ENCODE measurements at places on chromosomes 3 and 15.

- DNase-seq: no peak
Observed at GRCh38 chr3:128167973-128168674, 14.8 kb downstream of the EEFSEC start.

DNA sequence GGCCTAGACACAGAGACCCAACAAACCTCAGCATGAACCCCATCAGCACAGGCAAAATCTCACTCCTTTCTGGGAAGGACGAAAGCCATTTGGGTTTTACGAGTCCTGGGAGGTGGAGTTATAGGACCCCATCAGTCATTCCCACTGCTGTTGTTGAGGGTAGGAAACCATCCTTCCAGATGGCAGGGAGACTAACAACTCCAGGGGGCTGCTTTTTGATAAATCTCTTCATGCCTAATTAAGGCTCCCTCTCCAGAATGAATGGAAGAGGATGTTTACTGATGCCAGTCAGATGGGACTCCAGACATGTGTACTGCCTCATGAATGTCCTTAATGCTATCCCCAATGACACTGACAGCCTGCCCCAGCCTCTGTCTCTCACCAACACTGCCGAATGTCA is 75.3 kb downstream of the ST8SIA2 start:
- DNase-seq: no peak

GRCh38 chr3:130276203-130276803 is 69.2 kb upstream of the COL6A5 start:
- peak; percentile 9 for DNase-seq

- DNase-seq: no peak
Observed at GRCh38 chr3:190747571-190747970, 114.9 kb downstream of the GMNC start.

DNA sequence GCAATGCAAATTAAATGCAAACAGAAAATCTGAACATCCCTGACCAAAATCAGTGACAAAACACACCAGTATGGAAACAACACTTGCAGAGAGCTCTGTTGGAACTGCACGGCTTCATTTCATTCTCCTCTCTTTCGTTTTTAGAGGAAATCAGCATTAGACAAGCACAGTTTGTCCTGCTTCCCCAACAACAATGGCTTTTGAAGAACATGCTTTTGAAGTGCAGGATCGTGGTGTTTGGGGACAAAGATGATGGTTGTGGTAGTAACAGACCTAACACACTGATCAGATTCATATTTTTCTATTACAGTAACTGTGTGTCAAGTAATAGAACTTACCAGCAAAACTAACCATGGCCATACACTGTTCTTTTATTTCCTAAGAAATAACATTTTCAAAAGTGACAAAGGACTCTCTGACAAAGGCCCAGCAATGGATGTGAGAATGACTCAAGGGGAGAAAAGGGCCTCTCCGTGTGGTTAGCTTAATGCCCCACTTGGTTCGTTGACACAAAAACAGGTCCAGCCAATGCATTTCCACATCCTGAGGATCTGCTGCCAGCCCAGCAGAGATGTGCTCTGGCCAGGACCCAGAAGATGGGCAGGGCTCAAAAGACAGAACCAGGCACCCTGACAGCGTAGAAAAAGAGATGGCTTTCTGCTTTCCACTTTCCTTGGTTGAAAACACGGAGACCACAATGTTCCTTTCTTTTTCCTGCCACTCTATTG is 84.1 kb downstream of the CCNL1 start:
- DNase-seq: no peak

DNA sequence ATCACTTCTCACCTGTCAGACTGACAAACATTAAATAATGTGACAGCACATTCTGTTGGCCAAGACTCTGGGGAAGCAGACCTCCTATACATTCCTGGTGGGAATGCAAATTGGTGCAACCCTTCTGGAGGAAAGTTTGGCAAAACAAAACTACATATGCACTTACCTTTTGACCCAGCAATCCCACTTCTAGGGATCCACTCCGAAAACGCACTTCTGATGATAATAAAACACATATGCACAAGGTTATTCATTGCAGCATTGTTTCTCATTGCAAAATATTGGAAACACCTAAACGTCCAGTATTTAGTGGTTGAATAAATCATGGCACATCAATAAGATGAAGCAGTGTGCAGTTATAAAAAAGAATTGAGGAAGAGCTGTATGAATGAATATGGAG is 145.5 kb upstream of the ABHD17C start:
- DNase-seq: no peak

DNA sequence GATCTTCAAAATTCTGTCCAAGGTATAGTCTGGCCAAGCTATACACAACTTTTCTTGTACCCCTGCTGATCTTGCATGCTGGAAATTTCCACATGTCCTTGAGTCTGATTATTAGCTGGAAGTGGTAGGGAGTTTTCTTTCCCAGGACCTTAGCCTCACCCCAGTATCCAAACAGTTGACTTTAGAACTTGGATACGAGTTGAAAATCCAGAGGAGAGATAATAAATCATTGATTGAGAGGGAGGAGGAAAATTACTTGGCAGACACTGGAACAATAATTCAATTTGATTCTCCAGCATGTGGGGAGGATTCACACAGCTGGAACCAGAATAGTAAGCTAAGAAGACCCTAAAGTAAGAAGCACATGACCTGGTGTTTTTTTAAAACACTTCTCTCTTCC is 116.4 kb downstream of the IL5RA start:
- no peak for DNase-seq

- DNase-seq: no peak
Observed at GRCh38 chr3:59796456-59796855, 746.6 kb upstream of the CFAP20DC start.

DNA sequence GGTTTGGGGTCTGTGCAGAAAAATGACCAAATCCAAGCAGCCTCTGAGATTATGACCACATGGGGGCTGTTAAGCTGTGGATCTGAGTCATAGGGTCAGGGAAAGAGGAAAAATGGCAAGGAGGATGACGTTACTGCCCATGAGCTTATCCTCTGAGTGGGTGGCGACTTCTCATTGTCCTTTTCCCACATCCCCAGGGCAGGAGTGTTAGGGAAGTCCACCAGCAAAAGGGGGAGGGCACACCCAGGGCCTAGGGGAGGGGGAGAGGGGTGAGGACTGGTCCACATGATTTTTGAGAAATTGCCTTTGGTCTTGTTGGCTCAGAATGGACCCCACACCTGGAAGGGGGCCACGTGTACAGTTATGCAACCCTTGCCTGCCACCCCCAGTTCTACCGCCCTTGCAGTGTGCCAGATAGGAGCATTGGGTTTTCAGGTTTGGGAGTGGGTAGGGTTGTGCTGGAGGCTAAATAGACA is 2.6 kb downstream of the CD276 start:
- no peak for DNase-seq

- DNase-seq: no peak
Observed at GRCh38 chr15:100941536-100941935, 22.4 kb downstream of the LRRK1 start.

DNA sequence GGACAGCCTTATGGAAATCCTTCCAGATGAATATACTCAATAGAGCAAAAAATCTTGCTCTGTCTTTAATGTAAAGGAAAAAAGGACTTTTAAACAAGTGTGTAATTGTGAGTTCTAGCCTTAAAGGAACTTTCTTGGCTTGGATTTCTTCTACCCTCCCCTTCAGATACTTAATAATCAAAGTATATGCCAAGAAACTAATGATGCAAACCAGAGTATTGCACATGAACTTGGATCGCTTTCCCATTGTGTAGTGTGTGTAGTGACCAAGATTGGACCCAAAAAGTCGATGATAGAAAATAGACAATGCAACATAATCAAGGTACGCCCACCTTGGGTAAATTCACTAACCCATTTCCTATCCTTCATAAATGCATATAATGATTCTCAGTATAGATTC is 123.8 kb downstream of the TIGIT start:
- DNase-seq: no peak

DNA sequence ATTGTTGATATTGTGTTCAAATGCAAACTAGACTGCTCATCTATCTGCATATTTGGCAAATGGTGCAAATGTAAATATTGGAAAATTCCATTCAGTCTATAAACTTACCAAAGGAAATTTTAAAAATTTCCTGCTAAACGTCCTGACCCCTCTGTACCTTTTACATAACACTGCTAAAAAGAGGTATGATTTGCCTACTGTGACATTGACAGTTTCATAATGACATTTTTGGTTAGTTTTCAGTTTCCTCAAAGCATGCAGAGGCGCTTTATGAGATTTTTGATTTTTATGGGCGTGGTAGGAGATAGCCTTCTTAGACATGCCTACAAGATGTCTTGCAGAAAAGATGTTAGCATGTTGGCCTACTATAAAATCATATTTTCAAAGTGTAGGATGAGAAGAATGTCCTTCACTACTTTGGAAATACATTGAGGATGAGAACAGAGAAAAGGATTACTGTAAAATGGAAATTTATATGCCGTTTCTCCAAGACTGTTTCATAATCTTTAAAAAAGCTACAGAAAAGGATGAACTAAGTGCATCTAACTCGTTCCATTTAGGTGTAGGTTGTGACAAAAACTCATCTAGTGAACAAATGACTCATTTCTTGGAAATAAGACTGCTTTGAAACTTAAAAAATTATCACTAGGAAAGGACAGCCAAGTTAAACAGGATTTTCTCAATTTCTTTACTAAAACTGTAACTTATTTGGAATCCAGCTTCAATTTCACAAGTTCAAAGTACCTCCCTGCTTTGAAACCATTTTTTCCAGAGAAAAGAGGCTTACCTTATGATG is 14.5 kb upstream of the ISLR start:
- DNase-seq: no peak

GRCh38 chr3:10933470-10933804 is 59.1 kb upstream of the SLC6A1 start:
- no peak for DNase-seq

- no peak for DNase-seq
Observed at GRCh38 chr15:69305933-69306568, 7.3 kb downstream of the PAQR5 start.

DNA sequence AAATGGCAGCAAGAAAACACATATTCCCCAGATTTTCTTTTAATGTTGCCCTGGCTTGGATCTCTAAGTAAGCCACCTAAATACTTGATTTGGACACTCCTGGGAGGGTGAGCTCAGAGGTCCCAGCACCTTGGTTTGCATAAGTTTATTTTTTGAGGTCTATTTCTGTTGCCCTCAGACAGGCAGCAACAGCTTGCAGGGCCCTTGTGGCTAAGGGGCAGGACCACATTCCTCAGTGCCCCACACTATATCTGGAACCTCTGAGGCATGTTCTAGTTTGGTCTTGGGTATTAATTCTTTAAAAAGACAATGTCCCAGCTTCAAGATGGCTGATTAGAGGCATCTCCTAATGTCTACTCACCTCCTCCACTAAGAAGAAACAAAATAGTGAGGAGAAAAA is 57.5 kb downstream of the IGSF11 start:
- DNase-seq: no peak

DNA sequence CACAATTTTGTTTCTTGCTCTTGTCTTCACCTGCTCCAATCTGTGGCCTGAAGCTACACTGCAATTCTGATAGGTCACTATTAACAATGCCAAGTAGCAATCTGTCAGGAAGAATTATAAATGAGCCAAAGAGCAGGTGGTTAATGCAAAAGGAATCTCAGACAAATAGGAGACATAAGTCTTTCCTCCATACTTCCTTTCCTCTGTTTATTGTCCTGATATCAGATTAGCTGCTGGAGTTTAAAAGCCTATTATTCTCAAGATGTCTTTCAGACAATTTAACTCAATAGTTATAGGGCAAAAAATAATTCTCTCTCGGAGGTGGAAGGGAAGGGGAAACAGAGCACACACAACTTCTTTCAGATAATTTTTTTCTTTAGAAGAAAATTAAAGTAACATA is 491.6 kb downstream of the MFSD1 start:
- no peak for DNase-seq

DNA sequence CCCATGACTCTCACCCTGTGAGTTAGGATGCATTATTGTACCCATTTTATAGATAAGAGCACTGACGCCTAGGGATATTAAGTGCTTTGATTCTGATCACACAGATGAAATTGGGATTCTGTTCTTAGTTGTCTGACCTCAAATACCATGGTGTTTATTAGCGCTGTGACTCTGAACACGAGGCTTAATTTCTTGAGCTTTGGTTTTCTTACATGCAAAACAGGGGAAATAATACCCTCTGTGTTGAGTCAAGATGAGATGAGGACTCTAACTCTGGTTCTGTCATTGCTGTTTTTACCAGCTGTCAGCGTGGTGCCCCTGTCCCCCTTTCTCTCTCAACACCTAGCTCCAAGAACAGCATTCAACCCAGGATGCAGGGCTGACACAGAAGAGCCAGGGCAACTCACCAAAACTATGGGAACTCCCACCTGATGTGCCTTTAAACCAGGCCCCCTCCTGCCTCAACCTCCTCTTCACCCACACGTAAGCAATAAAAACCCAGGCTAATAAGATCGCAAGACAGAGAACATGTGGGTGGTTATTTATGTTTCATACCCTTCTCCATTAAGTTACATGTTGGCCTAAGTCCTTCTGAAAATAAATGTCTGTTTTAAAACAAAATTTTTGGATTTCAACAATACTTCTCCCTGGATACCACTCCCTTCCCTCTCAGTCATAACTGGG is 100.1 kb upstream of the SPATA12 start:
- no peak for DNase-seq

DNA sequence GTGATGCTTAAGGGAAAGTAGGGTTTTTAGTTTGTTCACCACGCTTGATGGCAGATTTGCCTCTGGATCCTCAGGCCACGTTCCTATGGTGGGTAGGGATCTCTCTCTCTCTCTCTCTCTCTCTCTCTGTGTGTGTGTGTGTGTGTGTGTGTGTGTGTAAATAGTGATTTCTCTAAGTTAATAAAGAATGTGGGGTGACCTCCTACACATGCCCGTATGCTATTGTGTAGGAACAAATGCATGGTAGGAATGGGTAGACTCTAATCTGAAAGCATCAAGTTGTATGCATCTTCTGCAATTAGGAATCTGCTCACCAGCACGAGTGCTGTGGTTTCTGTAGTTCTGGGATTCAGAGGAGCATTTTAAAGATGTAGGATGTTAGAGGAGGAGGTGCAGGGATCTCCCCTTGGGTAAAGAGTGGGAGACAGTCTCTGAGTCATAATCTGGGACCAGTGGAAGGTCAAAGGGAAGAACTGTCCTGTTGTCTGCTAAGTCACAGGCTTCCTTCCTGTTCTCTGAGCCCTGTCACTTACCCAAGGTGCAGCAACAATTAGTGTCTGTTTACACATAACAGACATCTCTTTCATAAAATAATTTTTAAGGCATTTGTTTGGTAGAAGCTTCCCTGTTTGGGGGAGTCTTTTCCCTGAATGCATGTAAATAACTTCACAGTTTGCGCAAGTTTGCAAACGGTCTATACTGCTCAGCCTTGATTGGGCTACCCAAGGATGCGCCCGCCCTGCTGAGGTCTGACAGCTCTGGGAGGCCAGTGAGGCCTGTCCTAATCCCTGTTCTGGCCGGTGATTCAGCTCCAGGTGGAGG is 139.8 kb downstream of the IGF1R start:
- DNase-seq: no peak

DNA sequence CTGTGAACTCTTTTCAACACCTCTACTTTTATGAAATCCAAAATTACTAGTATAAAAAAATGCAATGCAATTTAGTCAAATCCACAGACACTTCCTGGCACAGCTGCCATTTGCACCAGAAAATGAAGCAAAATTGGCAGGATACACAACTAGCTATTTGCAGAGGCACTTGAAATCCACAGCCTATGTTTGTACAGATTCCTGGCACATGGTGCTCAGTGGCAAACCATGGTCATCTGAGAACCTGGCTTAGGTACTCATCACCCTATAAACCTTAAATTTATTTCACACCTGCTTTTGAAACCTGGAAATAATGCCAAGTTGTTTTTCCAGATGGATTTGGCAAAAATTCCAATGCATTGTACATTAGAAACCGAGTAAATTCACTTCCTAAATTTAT is 20.2 kb upstream of the PPM1L start:
- DNase-seq: no peak
